ENCODE measurements at places on chromosomes 3 and 15.

DNA sequence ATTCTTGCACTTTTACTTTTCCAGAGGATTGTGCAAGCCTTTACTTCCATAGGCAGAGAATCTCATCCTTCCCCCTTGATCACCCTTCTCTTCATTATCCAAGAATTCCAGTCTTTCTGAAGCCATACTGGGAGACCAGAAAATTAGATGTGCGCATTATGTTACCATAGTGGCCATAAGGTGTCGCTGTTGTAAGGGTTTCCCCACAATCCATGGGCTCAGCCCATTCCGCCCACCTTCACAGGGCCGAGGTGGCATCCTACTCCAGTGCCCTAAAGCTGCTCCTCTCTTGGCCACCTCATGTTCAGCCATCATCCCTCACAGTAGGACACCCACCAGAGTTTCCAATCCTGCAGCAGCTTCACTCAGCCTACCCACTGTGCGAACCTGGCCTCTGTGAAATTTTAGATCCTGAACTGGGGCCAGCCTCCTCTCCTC, 35.0 kb downstream of the CTSH start:
- peak; percentile 43 for DNase-seq

DNA sequence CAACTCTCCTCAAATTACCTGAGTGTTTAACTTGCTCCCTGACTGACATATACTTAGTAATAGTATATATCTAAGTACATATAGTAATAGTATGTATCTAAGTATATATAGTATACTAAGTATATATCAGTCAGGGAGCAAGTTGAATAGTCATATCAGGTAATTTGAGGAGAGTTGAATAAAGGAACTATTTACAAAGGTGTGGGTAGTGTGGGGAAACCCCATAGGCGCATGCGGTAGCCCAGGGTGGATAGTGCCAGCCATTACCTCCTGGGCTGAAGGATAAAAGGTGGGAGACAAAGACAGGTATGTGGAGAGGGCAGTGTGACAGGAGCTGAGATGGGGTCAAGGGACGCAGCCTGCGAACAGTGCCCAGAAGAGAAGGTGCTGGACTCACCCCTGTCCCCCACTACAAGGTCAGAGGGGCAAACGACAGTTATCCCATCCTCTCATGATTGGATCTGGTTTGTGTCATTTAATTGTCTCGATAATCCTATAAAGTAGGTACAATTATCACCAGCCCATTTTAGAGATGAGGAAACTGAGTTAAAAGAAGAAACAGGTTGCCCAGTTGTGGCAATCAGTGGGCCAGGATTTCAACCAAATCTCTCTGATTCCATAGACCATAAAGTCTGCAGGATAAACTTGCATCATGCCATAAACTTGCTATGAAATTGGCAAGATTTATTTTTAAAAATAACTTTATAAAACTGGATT, 34.1 kb upstream of the TPM1 start:
- DNase-seq, result no peak

DNA sequence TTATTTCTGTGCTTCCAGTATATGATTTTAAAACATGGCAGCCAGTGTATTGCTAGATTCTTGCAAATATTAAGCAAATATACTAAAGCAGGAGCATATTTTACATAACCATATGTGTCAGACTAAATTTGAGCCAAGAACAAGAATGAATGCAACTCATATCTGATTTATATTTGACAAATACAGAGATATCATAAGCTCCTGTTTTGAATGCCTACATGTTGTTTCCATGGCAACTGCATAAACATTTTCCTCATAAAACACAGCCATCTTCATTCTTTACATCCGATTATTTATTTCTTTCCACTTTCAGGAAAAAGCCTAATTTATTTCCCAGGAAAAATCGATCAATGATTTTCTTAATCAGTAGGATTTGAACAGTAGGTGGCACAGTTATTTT, 172.2 kb upstream of the TSPAN3 start:
- no peak for DNase-seq

DNA sequence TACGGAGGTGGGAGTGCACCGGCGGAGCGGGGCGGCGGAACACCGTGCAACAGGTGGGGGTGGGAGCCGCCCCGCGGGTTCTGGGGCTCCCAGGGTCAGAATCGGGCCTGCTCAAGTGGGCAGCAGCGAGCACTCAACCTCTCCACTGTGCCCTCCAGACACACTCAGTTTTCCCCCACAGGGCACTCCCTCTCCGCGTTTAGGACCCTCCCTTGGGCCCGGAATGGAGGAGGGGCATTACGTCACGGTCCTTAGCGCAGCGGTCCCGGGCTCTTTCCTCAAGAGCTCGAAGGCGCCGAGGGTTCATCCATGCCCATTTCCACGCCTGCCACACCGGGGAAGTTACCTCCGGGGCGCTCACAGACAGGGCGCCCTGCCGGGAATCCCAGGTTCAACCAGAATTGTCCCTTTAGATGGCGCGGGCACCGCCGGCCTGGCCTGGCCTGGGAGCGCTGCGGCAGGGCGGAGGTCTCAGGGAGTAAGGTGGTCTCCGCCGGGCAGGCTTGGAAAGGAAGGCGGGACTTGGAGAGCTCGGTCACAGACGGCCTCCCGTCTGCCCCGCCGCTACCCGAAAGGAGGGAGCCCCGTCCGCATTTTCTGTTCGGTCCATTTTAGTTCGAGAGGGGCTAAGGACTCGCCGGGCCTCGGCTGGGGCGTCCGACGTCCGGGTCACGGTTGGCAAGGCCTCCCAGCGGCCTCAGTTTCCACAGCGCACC, 5.1 kb downstream of the RNU6-1 start:
- no peak for DNase-seq

DNA sequence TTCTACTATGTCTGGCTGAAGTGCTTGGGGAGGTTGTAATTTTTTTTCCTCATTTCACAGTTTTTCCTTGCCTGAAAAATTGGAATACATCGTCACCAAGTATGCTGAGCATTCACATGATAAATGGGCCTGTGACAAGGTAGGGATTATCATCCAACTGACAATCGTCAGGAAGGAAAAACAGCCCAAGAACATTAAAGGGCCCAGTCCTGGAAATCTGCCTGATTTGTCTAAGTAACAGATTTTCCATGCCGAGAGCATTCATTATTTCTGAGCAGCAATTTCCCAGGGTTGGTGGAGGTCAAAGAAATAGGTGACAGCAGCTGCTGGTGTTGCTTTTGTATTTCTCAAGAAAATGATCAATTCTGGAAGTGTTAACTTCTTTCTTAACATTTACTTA, 226.0 kb upstream of the CHRM5 start:
- no peak for DNase-seq

DNA sequence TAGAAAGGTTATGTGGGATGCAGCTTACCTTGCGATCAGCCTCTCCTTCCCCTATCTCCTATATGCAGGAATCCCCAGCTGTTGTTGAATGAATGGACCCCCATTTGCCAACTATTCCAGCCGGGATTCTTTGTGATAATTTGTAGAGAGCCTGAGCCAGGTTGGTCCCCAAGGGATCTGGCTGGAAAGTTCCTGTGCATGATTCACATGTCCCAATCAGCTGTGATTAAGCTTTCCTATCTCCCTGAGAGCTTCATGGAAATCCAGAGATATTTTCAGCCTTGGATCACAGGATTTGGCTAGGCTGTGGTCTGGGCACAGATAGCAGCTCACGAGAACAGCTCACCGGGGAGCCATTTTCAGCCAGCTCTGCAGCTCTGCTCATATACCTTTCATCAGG, 76.7 kb downstream of the ARNT2 start:
- DNase-seq, result peak; percentile 93

DNA sequence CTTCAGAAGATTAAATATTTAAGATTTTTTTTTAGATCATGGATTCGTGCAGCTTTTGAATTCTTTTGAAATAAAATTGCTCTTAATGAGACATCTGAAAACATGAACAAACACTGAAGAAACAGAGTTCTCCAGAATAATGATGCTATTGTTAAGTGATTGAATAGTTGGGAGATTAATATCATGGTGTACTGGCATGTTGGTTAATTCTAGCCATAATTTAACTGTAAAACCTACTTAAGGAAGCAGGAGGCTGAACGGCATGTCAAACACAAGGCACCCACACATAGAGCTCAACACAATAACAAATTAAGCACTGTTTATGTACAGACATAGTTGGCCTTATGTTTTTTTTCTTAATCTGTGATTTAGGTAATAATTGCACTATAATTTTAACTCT, 185.6 kb downstream of the RBMS3 start:
- DNase-seq, result no peak

DNA sequence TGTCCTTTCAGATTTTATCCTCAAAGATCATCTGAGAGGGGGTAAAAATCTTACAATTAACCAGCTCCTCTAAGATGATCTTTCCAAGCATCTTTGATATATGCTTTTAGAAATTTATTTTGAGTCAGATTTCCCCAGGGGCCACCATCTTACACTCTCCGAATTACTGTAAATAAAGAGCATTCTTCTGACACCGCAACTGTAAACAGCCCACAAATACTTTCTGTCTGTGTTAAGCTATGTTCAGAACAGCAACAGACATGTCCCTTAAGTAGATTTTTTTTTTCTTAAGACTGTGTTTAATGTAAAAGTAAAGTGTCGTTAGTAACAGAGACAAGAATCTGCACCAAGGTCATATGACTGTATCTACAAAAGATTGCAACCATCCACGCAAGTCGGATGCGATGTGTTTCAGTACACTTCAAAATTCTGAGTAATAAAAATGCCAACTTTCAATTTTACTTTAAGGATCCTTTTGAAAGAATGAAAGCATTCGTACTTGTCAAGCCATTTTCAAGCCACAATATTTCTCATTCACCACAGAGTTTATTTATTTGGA, 159.0 kb upstream of the KCNH8 start:
- no peak for DNase-seq

All from astrocyte of the spinal cord (primary cell).